ENCODE measurements at places on chromosomes 3 and 15.

GRCh38 chr3:71955240-71956068 lies 170.5 kb upstream of the PROK2 start:
- DNase-seq: peak; percentile 77

- DNase-seq: no peak
Measured at GRCh38 chr3:158492685-158493084, 78.3 kb upstream of the MLF1 start.

- no peak for DNase-seq
Measured at GRCh38 chr15:63612300-63612699, 15.1 kb downstream of the FBXL22 start.

DNA sequence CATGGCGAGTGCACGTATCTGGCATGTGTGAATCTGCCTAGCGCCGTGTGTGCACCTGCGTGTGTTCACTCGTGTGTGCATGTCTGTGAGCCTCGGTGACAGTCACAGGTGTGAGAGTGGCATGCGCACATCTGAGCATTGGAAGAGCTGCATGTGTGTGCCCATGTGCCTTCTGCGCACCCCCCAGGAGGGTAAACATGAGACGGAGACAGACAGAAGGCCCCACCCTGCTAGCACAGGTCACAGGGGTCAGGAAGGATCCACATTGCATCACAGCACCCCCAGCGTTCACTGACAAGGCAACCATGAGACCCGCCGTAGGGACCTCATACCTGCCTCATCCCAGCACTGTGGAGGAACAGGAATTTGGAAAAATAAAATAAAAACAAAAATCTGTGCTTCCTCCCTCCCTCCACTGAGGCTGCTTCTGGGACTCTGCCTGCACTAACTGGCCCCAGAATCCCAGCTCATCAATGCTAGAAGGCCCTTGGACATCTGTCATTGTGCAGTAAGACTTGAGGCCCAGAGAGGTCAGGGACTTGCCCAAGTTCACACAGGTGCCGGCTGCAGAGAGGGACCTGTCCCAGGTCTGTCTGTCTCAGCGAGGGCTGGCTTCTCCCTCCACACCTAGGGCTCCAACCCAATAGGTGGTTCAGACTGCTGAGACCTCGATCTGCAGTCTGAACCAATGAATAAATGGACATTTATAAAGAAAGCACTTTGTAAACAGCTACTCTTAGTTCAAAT lies 37.4 kb downstream of the RPN1 start:
- DNase-seq: no peak

DNA sequence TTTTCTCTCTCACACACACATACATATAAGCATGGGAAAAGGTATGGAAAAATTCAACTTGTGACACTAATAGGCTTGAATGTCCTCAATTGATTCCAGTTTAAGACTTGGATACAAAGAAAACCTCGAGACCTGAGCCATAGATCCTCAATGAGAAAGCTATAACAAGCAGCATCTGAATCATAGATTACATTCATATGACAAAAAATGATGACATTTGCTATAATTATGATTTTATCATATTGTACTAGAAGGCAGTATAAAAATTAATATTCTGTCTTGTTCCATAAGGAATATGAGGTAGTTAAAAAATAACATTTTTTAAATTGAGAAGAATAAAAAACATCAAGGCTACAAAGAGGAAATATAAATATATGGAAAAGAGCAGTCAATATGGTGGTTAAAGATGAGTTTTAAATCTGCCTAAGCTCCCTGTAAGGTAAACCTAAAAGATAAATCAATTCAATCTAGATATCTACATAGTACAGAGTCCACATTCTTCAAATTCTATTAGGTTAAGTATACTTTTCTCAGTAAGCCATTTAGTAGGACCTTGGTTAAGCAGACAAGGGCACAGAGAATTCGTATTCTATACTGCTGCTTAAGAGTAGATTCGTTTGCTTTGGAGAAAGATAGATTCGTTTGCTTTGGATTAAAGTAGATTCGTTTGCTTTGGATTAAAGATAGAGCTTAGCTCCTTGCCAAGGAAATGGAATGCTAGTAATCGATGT lies 175.7 kb downstream of the STAG1 start:
- DNase-seq: no peak

GRCh38 chr3:143439817-143440216 lies 320.2 kb downstream of the CHST2 start:
- no peak for DNase-seq

DNA sequence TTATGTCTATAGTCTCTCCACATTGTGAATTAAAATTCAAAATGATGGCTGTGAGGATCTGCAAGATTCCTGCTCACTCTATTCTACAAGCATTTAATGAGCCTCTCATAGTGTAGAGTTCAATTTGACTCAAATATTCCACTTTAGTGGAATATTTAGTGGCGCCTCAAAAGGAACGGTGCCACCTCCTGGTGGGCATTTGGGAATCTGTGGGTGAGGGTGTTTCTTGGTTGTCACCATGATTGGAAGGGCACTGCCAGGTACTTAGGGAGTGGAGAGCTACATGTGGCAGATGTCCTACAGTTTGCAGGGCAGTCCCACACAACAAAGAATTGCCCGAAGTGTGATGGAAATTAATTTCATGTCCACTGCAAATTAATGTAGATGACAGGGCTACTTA lies 21.5 kb upstream of the KCNMB3 start:
- DNase-seq: peak; percentile 49

DNA sequence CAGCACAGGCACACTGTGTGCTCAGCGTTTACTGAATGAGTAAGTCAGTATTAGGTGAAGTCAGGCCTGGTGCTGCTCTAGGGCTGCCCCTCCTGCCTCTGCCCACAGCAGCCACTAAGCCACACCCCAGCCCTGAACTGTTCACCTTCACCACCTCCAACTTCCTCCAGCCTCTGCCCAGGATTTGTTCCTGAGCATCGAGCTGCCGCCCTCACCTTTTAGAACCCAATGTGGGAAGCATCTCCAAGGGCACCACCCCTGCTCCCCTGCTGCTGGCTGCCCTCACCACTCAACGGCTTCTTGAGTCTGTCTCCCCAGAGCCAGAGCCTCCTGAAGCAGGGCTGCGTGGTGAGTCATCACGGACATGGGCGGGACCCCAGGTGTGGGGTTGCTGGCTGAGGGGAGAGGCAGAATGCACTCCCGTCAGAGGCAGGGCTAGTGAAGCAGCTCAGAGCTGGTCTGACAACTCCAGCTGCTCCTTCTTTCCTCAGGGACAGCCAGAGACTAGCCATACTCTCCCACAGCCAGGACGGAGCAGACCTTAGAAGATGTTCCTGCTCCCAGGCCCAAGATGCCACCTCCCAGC lies 5.8 kb downstream of the HYAL2 start:
- DNase-seq: peak; percentile 41

DNA sequence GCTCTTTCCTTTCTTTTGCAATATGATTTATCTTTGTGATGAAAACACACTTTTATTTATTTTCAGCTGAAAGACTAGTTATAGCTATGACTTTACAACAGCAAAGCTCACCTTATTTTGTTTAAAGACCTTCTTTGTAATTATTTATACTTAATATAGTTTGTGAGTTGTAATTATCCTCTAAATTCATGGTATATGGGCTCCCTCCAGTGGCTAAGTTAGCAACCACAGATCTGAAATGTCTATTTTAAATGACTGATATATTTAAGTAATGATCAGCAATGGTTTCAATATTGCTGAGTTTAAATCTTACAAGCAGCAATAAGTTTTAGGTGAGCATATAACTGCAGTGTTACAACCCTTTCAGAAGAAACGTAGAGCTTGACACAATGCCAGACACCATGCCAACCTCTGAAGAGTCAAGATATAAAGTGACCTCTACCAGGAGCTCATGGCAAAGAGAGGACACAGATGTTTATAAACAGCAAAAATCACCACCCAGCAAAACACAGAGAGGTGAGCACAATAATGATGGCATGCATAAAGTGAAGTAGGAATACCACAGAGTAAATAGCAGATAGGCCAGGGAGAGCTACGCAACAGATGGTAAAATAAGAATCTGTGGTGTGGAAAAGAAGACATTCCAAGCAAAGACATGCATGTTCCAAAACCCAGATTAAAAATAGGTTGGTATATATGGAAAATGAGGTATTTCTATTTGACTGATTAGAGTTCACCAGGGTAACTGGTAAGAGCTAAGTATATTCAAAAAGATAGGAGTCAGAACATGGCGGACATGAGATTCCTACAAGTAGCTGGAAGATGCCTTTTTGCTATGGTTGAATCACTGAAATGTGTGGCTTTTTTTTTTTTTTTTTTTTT lies 143.7 kb upstream of the ZNF385D start:
- DNase-seq: peak; percentile 17

GRCh38 chr15:78916088-78916487 lies 28.8 kb downstream of the CTSH start:
- no peak for DNase-seq

GRCh38 chr15:88719654-88720053 lies 80.8 kb downstream of the ISG20 start:
- DNase-seq: no peak

- no peak for DNase-seq
Measured at GRCh38 chr15:101004986-101005747, 86.0 kb downstream of the LRRK1 start.

DNA sequence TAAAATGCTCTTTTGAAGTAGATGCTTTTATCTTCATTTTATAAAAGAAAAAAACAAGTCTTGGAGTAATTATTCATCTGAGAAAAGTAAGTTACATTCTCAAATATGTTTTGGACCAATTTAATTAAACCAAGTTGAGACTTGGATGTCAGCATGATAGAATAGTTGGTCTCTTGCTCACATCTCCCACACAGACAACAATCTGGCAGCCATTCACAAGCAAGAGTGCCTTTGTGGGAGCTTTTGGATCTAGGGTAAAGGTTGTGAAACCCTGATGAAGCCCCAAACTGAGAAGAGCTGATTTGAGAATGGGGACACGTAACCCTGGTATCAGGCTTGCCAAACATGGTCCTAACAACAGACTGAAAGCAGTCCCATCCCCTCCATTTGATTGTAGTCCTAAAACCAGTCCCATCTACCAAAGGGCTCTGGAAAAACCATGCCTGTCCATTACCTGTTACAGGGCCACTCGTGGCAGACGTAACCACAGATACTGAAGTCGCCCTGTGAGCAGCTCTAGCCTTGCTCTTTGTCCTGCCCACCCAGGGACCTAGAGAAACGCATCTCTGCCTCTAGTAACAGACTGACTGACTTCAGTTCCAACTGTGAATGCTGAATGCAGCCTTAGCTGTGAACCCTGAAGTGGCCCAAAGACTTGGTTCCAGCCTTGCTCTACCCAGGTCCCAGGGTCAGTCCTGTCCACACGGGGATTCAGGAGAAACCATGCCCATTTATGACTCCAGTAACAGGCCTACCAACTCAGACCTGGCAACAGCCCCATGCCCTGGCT lies 145.5 kb upstream of the SYNPR start:
- DNase-seq: no peak

DNA sequence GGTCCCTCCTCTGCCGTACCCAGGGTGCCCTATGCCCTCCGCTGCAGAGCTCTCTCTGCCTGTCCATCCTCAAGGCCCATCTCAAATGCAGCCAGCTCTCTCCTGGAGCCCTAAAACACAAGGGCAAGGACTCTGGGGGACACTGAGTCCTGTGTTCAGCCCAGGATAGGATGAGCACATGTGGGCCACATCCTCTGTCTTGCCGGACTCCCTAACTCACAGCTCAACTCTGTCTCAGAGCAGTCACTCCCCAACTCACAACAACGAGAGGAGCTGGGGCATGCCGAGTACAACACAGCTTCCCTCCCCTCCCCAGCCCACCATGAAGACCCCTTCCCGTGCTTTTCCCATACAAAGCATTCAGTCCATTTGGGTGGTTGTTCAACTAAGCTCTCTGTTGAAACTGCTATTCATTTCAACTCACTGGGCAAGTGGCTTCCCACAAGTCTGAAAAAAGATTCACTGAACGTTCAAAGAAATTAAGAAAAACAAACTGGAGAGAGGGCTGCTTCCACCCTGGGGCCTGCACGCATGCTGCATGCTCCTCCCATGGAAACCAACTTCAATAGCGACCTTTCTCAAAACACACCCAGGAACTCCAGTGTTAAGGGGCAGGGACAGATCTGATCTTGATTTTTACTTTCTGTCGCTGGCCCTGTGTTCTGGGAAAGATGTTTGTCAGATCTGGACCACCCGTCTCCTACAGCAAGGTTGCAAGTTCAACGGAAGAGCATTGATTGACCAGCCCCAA lies 124.3 kb upstream of the IGF1R start:
- DNase-seq: no peak

DNA sequence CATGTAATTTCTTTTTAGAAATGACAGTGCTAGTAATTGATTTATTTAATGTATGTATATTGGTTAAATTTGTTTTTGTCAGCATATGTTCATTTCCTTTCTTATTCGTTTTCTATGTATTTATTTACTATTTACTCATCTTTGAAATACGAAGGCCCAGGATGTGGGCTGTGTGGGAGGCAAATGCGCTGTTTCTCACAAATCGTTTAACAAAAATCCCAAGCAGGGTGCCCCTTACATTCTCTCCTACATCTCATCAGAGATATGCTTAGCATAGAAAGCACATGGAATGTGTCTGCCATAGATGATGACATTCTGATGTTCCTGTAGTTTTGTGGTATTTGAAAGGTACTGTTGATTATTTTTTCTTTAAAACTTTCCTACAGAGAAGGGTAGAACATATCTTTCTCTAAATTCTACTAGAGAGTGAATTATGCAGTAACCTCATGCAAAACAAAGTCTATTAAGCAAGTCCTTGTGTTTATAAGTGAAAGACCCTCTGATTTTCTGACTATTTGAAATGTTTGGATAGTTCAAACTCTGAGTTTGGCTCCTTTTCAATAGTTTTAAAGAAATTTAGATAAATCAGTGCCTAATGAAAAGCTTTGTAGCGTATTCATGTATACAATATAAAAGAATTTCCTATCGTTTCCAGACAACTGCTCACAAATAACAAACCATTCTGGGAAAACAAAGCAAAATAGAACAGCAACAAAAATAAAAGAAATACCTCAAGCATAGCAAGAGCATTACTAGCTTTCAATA lies 111.1 kb upstream of the VGLL3 start:
- no peak for DNase-seq

GRCh38 chr15:76062286-76062685 lies 2.5 kb downstream of the TMEM266 start:
- DNase-seq: no peak

GRCh38 chr3:171028779-171029232 lies 2.3 kb upstream of the SLC2A2 start:
- DNase-seq: no peak

DNA sequence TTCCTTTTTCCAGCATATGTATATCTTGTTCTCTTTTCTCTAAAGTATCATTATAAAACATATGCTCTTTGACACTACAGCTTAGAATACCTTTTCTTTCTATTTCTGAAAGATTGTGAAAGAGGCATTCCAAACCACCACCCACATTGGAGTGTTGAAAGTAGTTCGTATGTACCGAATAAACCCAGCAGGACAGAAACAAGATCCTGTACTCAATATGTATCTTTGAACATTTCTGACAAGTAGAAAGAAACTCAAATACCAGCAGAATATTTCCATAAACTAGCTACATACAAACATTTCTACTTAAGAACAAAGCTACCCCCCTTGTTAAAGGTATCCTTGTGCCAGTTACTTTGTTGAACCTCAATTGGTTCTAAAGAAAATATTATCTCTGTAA lies 415.3 kb upstream of the ALCAM start:
- no peak for DNase-seq

- DNase-seq: no peak
Measured at GRCh38 chr3:150069154-150069527, 98.4 kb upstream of the PFN2 start.

GRCh38 chr3:25025236-25025635 lies 402.8 kb upstream of the RARB start:
- no peak for DNase-seq

- no peak for DNase-seq
Measured at GRCh38 chr3:38698760-38699159, 49.3 kb upstream of the SCN5A start.

- no peak for DNase-seq
Measured at GRCh38 chr3:115208066-115208750, 61.1 kb upstream of the ZBTB20 start.

Data from endothelial cell of umbilical vein (primary cell).